Hematopoietic multipotent progenitor cell (in vitro differentiated cells): ENCODE measurements at places on chromosomes 12 and 14.

DNA sequence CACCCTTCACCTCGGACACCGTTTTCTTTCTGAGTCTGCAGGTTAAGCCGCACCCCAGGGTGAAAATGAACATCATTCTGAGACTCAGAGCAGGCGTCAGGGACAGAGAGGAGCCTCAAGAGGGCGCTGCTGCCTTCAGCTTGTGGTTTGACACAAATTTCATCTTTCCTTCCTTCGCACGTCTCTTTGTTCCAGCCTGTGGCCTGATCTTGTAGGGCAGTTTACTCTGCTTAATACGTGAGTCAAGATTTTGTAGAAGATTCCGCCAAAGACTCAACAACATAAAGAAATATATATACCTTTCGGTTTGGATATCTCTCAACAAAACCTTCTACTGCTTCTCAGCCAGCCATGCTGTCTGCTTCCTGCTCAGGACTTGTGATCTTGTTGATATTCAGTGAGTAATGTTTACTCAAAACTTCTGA lies 329.3 kb upstream of the OR4E1 start:
- DNase-seq, result peak; percentile 39

- no peak for DNase-seq
These were observed 26.3 kb downstream of the MLXIP start for GRCh38 chr12:122104844-122105243.

DNA sequence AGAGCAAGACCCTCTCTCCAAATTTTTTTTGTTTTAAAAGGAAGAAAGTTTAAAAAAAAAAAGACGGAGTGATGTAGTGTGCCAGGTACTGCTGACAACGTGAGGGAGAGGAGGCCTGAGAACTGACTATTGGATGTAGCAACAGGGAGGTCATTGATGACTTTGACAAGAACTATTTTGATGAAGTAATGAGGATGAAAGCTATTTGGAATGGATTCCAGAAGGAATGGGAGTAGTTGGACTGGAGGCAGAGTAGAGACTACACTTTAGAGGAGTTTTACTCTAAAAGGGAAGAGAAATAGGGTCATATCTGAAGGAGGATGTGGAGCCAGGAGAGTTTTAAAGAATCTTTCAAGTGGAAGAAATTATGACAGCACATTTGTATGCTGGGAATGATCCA lies 27.8 kb upstream of the SLC38A2 start:
- no peak for DNase-seq

- DNase-seq, result no peak
These were observed 7.4 kb downstream of the LRP1 start for GRCh38 chr12:57135527-57136326.

DNA sequence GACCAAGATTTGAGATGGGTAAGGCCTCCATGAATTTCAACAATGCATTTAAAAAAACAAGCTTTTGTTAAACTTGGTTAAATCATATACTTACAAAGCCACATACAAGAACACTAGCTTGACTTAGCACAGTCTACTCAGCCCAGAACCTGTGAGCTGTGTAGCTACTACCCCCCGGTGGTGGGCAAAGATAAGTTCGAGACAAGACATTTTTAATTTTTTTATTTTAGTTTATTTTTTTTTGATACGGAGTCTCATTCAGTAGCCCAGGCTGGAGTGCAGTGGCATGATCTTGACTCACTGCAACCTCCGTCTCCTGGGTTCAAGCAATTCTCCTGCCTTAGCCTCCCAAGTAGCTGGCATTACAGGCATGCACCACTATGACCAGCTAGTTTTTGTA lies 3.7 kb upstream of the NECAP1 start:
- DNase-seq, result peak; percentile 37

GRCh38 chr14:79825046-79825521 lies 386.2 kb downstream of the DIO2 start:
- no peak for DNase-seq

DNA sequence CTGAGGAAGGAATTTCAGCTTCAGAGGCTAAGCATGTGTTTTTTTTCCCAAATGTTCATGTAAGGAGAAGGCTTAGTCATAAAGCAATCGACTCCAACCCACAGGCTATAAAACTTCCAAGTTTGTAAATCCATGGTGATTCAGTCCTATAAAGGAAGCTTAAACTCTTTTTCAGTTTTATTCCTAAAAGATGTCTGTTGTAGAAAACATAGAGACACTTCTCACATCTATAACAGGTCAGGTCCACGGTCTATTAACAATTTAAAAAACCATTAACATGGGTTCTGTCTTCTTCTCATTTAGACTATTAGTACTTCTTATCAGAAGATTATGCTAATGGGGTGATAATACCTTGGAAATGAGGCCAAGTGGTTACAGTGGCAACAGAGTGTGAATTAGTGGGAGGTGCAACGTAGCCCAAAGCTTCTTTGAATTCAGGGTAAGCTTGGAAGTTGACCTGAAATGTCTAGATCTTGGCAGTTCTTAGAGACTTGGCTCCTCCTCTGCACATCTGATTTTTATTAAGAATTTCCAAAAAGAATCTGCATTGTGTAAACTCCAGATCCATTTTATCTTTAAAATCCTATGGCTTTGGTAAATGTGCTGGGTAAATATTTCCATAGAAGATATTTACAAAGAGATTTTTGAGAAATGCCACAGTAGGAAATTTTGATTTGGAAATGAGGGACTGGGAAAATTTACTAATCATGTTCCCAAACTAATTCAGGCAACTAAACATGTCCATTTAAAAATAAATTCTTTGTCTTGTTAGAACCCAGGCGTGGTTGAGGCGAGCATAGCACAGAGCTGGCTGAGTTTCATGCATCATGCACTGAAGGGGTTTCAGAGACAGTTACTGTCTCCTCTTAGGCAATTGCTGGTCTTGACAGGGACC lies 86.4 kb downstream of the EML1 start:
- DNase-seq, result no peak

GRCh38 chr12:40336573-40337199 lies 111.9 kb downstream of the LRRK2 start:
- no peak for DNase-seq

DNA sequence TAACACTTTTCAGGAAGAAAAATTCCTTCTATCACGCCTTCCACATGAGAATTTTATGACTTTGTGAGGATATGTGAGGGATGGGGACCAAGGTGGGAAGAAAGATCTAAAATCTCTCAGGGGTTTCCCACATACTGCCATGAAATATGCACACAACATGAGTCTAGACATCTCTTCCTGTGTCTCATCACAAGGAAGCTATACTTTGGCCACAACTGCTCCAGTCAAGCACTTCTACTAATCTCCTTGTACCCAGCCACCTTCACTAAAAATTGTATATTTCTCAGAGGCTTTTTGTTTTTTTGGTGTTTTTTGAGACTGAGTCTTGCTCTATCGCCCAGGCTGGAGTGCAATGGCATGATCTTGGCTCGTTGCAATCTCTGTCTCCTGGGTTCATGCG lies 3.2 kb downstream of the OSBPL8 start:
- peak; percentile 35 for DNase-seq

DNA sequence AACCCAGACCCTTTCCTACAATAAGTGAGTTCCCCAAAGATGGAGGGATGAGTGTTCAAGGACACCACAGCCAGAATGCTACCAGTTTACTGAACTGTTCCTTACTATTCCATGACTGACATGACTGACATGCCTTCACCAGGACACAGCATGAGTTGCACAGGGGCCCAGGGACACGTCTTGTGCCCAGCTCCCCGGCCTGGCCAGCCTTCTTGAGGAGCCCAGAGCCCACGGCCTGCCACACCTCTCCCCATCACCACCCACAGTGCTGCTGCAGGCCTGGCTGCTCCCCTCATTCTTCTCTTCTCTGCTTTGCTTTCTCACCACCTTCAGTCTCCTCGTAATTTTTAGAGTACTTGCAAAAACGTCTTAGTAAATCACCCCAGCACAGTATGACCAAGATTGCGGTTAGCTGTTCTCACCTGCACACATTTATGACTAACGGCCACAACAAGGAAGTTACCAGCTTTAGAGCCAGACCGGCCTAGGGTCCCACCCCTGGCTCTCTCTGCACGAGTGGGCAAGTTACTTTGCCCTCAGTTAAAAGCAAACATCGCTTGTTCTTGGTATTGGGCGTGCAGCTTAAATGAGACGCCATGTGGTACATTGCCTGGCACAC lies 18.5 kb downstream of the PPP2R5E start:
- DNase-seq, result no peak

GRCh38 chr12:14207905-14208551 lies 157.5 kb upstream of the ATF7IP start:
- DNase-seq, result no peak

DNA sequence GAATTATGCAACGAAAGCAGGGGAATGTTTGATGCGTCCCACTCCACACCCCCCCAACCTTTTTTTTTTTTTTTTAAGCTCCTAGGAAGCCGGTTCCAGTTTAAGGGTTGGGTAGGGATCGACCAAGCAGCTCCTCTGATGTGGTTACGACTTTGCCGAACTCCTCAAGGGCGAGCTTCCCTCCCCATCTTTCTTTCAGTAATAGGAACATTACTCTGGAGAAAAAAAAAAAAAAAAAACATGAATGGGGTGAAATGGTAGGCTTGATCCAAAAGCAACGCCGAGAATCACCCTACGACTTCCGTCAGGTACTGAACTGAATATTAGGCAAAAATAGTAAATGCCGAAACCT lies 9.6 kb downstream of the BMP4 start:
- no peak for DNase-seq

GRCh38 chr14:101819251-101819990 lies 57.9 kb downstream of the PPP2R5C start:
- DNase-seq, result no peak

- DNase-seq, result no peak
These were observed 151.3 kb downstream of the DHRS2 start for GRCh38 chr14:23787436-23787835.

- no peak for DNase-seq
These were observed 91.8 kb upstream of the ARID2 start for GRCh38 chr12:45637706-45638105.

- peak; percentile 17 for DNase-seq
These were observed 96.9 kb downstream of the FIGNL2 start for GRCh38 chr12:51751661-51752060.

- DNase-seq, result no peak
These were observed 116.3 kb downstream of the TMTC3 start for GRCh38 chr12:88258396-88258795.
